ENCODE measurements at places on chromosomes 2 and 18.

- DNase-seq = no peak
Measured at GRCh38 chr2:70977605-70978205, 725 bp upstream of the ANKRD53 start.

- no peak for DNase-seq
Measured at GRCh38 chr2:207603486-207603885, 21.7 kb downstream of the METTL21A start.

DNA sequence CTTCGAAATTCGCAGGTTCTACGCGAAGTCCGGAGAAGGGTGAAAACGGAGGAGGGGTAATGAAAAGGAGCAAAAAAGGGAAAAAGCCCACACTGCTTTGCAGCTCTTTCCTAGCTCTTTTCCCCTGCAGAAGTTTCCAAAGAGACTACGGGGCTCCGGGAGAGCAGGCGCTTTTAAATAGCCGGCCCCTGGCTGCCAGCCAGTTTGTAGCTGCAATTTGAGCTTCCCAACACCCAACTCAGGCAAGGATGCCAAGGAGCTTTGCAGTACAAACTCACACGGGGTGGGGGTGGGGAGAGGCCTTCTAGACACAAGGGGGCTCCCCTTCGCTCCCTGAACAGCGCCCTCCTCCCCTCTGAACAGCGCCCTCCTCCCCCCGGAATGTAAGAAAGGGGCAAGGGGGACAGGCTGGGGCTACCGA, at the start of gene IGFBP5:
Gene IGFBP5 (minus strand): TSS at position 149 of the 421 bp plus-strand sequence. CDS start 774 bp downstream, outside the sequence.
- no peak for DNase-seq

- DNase-seq = no peak
Measured at GRCh38 chr2:21256006-21256405, 132.2 kb downstream of the TDRD15 start.

- no peak for DNase-seq
Measured at GRCh38 chr2:199366406-199366805, 91.3 kb downstream of the SATB2 start.

GRCh38 chr2:120736202-120736623, 545 bp downstream of the GLI2 start:
- no peak for DNase-seq

DNA sequence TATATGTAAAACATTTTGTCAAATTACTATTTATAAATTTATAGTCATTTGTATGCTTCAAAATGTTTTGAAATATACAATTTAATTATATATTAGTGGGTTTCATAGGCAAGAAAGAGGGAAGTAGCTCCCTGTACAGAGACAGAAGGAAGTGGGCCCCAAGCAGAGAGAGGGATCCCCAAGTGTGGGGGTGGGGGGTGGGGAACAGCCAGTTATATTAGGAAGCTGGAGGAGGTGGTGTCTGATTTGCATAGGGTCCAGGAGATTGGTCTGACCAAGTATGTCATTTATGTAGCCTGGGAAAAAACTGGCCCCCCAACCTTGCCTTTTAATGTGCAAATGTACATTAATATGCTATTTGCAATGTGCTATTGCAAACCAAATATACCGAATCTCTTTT, 76.5 kb upstream of the ZSWIM2 start:
- no peak for DNase-seq

DNA sequence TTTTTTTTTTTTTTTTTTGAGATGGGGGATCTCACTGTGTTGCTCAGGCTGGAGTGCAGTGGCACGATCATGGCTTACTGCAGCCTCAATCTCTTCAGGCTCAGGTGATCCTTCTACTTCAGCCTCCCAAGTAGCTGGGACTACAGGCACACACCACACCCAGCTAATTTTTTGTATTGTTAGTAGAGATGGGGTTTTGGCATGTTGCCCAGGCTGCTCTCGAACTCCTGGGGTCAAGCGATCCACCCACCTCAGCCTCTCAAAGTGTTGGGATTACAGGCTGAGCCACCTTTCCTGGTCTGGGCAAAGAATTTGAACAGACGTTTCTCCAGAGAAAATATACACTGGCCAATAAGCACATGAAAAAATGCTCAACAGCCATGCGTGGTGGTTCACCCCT, 2.9 kb upstream of the SNRNP200 start:
- DNase-seq = no peak
